Activated naive CD4-positive, alpha-beta T cell treated with anti-CD3 and anti-CD28 coated beads, Interleukin-2, amount 10 ng/mL, durations not matched to agents 7 days and 5 days (primary cell): ENCODE measurements at places on chromosomes 7 and 10.

GRCh38 chr7:126635545-126635944, 617.2 kb downstream of the GRM8 start:
- no peak for DNase-seq

DNA sequence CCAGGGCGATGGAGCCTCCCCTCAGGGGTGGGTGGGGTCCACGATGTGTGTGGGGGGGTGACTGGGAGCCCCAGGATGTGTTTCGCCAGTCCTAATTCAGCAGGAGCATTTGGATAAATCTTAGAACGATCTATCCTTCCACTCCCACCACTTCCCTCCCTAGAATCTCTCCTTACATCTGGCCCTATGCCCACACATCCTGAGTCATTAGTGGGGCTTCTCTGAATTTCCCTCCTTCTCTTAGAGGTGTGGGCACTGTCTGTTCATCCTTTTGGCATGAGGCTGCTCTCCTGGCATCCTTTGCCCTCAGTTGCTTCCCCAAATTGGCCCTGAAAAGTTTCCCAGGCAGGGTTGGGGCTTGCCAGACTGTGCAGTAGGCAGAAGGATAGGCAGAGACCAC, 1.6 kb downstream of the GHRHR start:
- no peak for DNase-seq

GRCh38 chr7:47393406-47393805, 188.5 kb downstream of the TNS3 start:
- no peak for DNase-seq

DNA sequence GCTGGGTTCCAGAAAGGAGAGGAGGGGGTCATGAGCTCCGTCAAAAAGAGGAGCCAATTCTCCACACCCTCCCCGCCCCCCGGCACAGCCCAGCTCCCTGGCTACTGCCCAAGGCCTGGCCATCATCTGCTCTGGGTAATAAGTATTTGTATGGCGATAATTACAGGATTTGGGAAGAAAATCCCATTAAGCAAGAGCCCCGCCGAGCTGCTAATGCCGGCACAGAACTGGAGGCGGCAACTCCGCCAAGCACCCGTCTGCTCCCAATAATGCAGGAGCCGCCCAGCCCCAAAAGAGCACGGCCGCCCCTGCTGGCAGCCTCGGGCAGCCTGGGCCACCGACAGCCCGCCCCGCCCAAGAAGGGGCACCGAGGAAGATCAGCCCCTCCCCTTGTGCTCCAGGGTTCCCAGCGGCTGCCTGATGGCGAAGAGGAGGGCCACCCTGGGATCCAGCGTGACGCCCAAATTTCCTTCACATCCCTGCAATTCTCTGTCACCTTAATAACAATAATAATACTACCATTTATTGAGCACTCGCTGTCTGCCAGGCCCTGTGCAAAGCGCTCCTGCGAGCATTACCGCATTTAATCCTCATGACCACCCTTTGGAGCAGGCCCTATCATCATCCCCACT, 5.9 kb downstream of the SLIT1 start:
- DNase-seq, result no peak

- no peak for DNase-seq
Measured at GRCh38 chr7:149423449-149424110, 37.3 kb downstream of the ZNF777 start.

GRCh38 chr7:67625257-67625737, 628.7 kb downstream of the TYW1 start:
- DNase-seq, result peak; percentile 37
